Activated naive CD8-positive, alpha-beta T cell treated with anti-CD3 and anti-CD28 coated beads, Interleukin-2, amount 10 ng/mL, durations not matched to agents 7 days and 5 days (primary cell): ENCODE measurements at places on chromosomes 12 and 14. TPM values are rescaled to one million over a fixed set of nuclear protein-coding genes. Genes with fewer than 3 reads are reported as not detected.

Gene NEUROD4
- not detected for total RNA-seq

- no peak for DNase-seq
Measured at GRCh38 chr12:90939382-90939781, 15.6 kb downstream of the CCER1 start.

- no peak for DNase-seq
Measured at GRCh38 chr14:105196265-105196960, 15.3 kb upstream of the NUDT14 start.

DNA sequence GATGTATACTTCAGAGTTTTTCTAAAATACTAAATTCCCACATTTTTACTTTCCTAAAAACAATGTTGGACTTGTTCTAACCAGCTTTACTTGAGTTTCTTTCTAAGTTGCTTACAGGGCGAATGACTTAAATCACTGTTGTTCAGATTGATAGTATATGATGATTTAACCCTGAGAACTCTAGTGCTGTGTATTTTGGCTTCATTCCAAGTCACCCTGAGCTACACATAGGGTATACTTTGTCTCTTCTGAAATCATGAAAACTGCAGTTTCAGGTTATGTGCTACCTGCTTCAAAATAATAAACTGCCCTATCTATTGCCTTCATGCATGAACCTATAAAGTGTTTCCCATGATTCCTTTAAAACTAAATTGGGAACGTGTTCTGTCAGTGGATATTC lies 162.5 kb upstream of the PDE3A start:
- DNase-seq = no peak
